ENCODE measurements at places on chromosomes 2 and 18. TPM values are rescaled to one million over a fixed set of nuclear protein-coding genes. Genes with fewer than 3 reads are reported as not detected.

- no peak for DNase-seq
Observed at GRCh38 chr2:114579542-114579941, 137.1 kb downstream of the DPP10 start.

Gene COL3A1
- 8,171 TPM for total RNA-seq

Gene KIDINS220
- total RNA-seq = 101 TPM

DNA sequence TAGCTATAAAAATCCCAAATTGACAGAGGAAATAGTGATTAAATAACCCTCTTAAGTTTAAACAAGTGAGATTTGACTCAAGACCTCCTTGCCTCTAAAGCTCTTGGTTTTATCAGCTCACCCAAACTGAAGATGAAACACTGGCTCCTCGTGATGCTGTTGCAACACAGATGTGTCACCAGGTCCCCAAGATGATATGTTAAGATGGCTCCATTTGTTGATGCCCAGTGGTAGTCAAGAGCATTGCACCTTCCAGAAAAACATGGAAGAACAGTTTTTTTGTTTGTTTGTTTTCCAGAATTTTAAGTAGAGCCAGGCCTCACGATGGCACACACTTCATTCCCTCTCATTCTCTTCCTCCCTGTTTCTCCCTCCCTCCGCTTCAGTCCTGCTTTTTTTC lies 399.8 kb downstream of the TXNL1 start:
- DNase-seq = no peak

- DNase-seq = no peak
Observed at GRCh38 chr2:36411962-36412444, 56.4 kb downstream of the CRIM1 start.

DNA sequence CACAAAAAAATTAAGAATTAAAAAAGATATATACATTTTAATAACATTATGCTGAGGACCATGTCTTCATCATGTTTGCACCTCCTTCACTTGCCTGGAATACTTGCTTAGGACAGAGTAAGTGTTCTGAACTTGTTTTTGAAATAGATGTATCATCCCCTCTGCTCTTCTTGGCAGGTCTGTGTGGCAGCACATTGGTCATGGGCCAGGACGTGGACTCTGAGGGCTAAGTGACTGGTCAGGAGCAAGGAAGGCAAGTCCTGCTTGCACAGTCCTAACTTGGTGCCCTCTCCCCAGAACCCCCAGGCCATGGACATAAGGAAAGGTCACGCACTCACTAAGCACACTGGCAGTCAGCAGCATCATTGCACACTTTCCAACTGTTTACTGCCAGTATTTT lies 95.8 kb downstream of the PTPRM start:
- no peak for DNase-seq

- no peak for DNase-seq
Observed at GRCh38 chr18:36688020-36688965, 140.5 kb downstream of the TPGS2 start.

GRCh38 chr2:197713271-197713670 lies 8.1 kb downstream of the MARS2 start:
- DNase-seq = no peak

Gene SP5
- total RNA-seq = not detected

Gene SFT2D3
- 7.5 TPM for total RNA-seq

Gene ALPI
- not detected for total RNA-seq

- peak; percentile 42 for DNase-seq
Observed at GRCh38 chr2:241939541-241939940, 70.0 kb downstream of the RTP5 start.

- no peak for DNase-seq
Observed at GRCh38 chr18:24546307-24546706, 85.9 kb downstream of the HRH4 start.
